BE2C (cell line): ENCODE measurements at places on chromosomes 1 and 21.

GRCh38 chr1:17831597-17831996 lies 76.5 kb downstream of the ACTL8 start:
- DNase-seq = no peak

- DNase-seq = no peak
These were observed 62.5 kb upstream of the EFHD2 start for GRCh38 chr1:15347182-15347581.

DNA sequence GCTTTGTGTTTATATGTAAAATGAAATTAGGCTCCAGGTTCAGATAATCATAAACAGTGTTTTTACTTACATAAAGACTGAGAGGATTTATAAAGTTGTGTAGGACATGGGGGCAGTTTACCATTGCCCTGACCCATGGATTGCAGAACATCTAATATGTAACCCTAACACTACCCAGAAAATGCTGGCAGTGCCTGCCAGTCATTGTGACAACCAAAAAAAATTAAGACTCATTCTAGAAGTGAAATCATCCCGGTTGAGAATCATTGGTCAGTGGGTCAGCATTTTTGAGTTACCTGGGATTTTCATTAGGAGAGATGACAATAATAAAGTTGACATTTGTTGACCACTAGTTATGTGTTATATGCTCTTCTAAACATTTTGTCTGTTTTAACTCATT lies 31.2 kb upstream of the THEM4 start:
- no peak for DNase-seq

GRCh38 chr1:201014816-201015200 lies 8.7 kb downstream of the KIF21B start:
- no peak for DNase-seq

- DNase-seq = no peak
These were observed 86.4 kb downstream of the LAMC2 start for GRCh38 chr1:183272390-183272848.

- DNase-seq = no peak
These were observed 12.9 kb upstream of the GJA5 start for GRCh38 chr1:147773215-147773715.

DNA sequence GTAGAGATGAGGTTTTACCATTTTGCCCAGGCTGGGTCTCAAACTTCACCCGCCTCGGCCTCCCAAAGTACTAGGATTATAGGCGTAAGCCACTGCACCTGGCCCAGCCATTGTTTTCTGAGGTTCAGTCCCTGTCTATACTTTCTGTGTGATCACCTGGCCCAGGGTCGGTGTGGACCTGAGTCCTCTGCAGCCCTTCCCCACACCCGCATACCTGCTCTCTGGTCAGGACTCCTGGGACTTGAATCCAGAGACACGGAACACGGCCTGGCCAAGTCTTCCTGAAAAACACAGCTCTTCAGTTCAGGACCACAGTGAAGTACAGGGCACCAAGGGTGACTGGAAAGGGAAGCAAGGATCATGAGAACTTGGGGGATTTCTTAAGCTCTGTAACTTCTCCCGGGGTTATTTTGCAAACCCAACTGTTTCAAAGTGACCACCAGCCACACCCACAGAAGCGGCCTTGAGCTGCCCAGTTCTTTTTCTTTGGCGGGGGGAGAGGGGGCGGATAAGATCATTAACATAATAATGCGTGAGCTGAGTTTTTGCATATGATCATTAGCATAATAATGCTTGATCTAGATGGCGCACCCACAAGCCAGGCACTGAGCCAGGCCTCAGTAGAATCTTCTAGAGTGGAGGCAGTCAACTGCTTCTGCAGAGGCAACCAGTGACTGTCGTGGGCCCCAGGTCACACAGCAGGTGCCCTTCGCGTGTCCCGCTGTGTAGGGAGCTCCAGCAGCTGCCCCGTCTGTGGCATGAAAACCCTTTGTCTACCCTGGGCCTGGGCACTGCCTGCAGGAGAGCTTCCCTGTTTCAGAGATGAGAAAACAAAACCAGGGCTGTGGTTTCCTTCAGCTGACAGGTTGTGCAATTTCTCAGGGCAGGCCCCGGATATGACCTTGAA lies 1.7 kb upstream of the NADK start:
- no peak for DNase-seq

DNA sequence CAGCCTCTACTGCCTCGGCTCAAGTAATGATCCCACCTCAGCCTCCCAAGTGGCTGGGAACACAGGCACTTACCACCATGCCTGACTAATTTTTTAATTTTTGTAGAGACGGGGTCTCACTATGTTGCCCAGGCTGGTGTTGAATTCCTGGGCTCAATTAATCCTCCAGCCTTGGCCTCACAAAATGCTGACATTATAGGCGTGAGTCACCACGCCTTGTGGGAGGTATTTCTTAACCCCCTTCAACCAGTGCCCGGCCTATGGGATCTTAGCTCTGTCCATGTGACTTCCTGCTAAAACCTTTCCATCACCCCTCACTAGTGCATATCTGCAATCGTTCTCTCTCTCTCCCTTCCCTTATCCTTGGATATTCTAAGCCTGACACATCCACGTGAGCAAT lies 86.4 kb downstream of the FOXD2 start:
- DNase-seq = no peak

GRCh38 chr1:155019377-155020245 lies 14.0 kb downstream of the DCST2 start:
- no peak for DNase-seq

GRCh38 chr1:62295921-62296491 lies 23.2 kb downstream of the KANK4 start:
- no peak for DNase-seq

DNA sequence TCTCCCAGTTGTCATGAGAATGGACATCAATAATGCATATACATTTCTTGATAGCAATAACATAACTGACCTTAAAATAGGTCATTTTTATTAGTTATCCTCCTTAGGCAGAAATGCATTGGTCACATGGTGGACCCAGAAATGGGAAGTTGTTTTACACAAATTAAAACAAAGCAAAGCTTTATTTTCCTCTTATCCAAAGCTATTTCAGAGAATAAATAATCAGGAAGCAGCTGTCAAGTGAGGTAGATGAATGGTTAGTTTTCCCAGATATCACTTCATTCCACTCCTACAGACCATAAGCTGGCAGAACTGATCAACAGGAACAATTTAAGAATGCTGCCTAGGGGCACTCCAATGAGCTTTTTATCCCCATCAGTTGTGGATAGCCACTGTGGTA lies 16.0 kb upstream of the OLIG1 start:
- no peak for DNase-seq

GRCh38 chr1:81706650-81707435 lies 93.9 kb upstream of the ADGRL2 start:
- no peak for DNase-seq

DNA sequence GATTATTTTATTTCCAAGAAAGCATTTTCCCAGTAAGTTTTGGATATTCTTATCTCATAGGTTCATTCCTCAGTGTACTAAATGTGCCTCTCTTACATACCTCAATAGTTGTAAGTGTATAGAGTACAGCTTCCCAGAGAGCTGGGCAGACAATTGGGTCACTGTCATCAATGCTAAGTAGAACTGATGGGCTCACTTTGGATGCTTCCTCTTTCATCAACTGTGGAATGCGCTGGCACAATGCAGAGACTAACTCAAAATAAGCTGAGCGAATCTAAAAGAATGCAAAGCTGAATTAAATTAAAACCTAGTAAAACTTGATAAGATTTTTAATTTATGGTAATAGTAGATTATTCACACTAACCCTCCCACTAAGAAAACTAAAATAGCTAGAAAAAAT lies 21.5 kb downstream of the LTN1 start:
- DNase-seq = no peak

GRCh38 chr21:45330075-45330781 lies 42.5 kb upstream of the POFUT2 start:
- DNase-seq = peak; percentile 9

GRCh38 chr1:200260597-200261335 lies 149.1 kb downstream of the ZNF281 start:
- DNase-seq = no peak

- DNase-seq = no peak
These were observed 16.2 kb downstream of the COL24A1 start for GRCh38 chr1:86140281-86140880.

- DNase-seq = no peak
These were observed 237.6 kb downstream of the GRIK3 start for GRCh38 chr1:36796733-36797132.

- no peak for DNase-seq
These were observed 42.1 kb upstream of the ABCG1 start for GRCh38 chr21:42176859-42177258.
